ENCODE measurements at places on chromosomes 4 and X.
A peak's percentile ranks its signal among the peaks of the same experiment; 100 is the strongest.

GRCh38 chrX:143536176-143536575, 18.9 kb upstream of the SPANXN3 start:
- no peak for DNase-seq

DNA sequence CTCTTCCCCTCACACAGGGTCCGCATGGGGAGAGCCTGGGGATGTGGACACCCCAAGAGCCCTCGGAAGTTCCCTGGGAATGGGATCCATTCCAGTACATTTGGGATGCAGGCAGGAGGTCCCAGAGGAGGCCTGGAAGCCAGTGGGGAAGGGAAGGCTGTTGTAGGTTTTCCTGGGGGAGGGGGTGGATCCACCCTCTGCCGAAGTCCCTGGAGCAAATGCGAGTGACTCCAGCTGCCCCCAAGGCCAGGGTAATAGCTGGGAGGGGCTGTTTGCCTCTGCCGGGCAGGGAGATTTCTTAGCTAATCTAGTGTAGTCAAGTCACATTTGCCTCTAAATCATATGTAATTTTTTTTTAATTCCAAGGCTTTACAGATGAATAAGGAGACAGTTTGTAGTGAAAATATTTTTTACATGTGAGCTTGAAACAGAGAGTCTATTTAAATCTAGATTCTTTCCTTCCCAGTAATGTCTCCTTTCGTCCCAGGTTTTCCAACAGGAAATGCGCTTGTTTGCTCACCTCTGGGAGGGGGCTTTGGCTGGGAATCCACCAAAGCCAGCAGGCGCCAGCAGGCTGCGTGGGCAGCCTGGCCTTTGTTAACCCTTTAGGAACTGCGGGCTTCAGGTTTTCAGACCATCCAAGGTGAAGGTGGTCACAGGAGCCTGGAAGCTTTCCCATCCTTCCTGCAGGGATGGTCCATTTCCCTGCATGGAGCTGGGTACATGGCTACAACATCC, 26.8 kb downstream of the SH3TC1 start:
- DNase-seq, result no peak

- DNase-seq, result no peak
These were observed 367.6 kb upstream of the AGA start for GRCh38 chr4:177809791-177810190.

DNA sequence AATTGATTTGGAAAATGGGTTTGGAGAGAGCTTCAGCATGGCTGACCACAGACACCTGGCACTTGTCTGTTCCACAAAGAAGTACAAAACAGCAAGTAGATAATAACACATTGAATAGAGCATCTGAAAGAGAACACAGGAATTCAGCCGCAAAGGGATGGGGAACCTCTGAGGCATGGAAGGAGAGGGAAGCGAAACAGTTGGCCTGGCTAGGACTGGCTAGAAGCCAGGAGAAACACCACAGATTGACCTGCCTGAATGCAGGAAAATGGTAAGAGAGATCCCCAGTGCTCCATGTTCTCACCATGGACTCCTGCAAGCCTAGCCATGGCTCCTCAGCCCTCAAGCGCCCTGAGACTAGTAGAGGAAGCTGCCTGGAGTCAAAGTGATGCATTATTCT, 169.7 kb upstream of the SH3RF1 start:
- DNase-seq, result no peak

- DNase-seq, result no peak
These were observed 154.2 kb downstream of the NHS start for GRCh38 chrX:17529151-17529745.

- no peak for DNase-seq
These were observed 32.7 kb downstream of the SMARCAD1 start for GRCh38 chr4:94240384-94240783.

GRCh38 chrX:300334-300733, 18.3 kb downstream of the GTPBP6 start:
- DNase-seq, result no peak

DNA sequence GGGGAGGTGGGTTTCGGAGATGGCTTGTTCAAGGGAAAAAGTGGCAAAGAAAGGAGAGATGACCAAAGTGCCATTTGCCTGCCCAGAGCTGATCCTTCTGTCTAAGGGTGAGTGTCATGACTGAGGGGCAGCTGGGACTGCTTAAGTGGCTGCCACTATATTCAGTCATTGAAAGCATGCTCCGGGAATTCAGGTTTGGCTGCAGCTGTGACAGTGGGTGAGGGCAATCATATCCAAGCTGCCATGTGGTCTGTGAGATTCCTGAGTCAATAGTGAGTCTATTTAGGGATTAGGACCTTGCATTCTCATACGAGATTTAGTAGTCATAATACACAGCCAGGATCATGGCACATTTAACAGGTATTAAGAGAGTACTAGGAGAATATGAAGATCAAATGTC, 138.8 kb upstream of the BANK1 start:
- no peak for DNase-seq

DNA sequence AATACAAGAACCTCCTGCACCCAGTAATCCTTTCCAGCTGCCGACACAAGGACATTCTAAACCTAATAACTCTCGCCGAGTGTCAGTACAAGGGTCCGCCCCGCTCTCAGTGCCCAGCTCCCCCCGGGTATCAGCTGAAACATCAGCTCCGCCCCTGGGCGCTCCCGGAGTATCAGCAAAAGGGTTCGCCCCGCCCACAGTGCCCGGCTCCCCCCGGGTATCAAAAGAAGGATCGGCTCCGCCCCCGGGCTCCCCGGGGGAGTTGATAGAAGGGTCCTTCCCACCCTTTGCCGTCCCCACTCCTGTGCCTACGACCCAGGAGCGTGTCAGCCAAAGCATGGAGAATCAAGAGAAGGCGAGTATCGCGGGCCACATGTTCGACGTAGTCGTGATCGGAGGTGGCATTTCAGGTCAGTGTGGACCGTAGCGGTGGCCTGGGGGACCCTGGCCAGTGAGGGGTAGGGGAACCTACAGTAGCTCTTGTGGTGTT, at the start of gene MAOA:
MAOA (plus strand) TSS at position 295 of the 490 bp plus-strand sequence; CDS start at position 338, 43 bp downstream.
- peak; percentile 42 for DNase-seq

DNA sequence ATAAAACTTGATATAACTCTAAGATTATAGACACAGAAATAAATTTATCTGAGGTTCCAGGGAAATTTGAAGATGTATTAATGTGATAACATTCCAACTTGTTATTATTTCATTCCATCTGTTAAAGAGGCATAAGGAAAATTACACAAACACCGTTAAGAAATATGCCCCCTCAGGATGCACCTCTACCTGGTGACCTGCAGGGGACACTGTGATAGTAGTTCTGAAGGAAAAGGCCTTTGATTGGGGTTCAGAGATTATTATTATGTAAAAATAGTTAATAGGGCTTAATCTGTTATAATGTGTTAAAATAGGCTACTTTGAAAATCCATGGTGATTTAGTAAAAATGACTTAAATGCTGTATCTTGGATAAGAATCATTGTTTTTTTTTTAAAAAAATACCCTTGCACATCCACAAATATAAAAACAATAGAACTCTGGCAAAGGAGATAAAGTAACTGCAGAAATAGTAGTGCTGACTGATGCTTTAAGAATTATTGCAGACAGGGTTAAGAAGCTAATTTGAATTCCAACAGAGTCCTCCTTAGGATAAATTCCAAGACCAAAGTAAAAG, 6.1 kb upstream of the ABRAXAS1 start:
- peak; percentile 50 for DNase-seq

DNA sequence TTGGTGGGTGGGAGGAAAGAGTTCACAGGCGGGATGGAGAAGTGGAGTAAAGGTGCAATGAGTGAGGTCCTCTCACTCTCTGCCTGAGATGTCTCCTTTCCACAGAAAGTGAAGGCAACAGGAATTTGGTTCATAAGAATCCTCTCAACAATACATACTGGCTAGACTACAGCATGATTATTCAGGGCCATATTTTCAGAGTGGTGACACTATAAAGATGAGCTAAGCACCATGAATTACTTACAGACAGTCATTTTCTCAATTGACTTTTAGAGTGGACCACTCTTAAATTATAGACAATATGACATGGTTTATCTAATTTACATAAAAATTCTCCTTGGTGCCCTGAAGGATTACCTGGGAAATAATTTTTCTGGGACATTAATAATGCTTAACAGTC, 286.1 kb upstream of the MAD2L1 start:
- DNase-seq, result no peak

GRCh38 chr4:154390324-154390723, 101.3 kb downstream of the DCHS2 start:
- no peak for DNase-seq

- no peak for DNase-seq
These were observed 52.9 kb upstream of the PAGE5 start for GRCh38 chrX:55167124-55167803.

DNA sequence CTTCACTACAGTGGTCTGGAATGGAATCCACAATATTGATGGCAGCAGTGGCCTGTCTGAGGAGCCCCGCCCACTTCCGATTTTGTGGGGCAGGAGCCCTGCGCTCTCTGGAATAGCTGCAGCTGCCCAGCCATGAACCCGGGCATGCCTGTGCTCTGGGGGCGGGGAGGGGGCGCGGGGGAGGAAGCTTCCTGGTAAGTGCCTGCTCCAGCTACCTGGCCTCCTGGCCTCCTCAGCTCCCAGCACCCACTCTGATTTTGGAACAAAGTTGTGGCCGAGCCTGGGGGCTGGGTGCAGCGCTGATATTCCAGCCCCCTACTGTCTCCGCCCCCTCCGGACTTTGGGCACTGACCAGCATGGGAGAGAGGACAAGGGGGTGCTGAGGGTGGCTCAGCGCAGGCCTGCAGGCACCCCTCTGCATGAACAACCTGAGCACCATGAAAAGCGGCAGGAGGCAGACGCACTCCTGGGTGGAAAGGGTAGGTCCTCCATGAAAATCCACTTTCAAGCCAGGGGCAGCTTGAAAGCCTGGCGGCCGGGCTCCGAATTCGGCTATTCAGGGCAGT, 972.7 kb upstream of the AGA start:
- DNase-seq, result no peak

DNA sequence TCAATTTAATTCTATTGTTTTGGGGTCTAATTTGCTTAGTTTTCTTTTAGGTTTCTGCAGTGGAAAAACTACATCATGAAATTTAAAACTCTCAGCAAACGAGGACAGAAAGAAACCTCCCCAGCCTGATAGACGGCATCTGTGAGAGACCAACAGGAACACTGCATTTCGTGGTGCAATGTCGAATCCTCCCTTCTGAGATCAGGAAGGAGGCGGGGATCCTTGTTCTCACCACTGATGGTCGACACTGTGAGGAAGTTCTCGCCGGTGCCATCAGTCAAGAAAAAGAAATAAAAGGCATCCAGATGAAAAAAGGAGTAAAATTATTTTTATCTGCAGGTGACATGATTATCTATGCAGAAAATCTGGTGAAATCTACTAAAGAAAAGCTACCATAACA, 16.5 kb downstream of the GAK start:
- peak; percentile 7 for DNase-seq

DNA sequence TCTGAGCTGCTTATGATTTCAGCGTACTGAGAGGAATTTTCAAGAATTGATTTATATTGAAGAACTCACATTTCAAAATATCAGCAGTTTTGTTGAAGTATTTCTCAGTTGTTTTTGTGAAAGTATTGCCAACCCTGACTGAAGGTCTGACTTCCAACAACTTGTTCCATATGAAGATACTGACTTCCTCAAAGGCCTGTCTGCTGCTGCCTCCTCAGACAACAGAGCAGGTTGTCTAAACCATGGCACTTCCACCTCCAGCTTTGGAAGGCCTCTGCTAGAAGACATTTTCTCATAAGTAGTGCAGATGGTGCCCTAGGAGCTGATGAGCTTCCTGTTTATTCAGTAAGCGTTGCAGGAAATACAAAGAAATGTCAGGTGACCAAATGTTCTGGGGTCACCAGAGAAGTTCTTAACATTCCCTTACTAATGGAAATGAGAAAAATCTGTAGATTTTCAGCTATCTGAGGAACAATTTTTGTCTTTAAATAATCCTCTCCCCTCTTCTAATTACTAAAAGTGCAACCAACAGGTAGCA, 28.8 kb downstream of the FGF2 start:
- no peak for DNase-seq

DNA sequence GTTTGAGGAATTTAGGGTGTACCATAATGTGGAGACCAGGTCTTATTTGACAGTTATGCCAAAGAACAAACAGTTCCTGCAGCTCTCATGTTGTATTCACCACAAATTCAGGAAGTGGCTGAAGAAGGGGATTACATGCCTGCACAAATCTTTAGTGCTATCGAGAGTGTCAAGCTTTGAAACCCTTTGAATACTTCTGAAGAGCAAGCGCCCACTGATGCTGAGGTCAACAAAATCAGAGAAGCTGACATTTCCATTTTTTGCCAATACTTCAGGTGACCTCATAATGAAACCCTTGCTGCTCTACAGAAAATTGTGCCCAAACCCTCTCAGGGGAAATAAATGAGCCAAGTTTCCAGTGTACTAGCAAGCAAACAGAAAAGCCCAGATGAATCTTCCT, 28.4 kb downstream of the PAK3 start:
- no peak for DNase-seq

All from CD4-positive, alpha-beta T cell treated with Interleukin-17A for 1 hour (primary cell).